Effector memory CD8-positive, alpha-beta T cell (primary cell): ENCODE measurements at places on chromosomes 16 and 17.
A peak's percentile ranks its signal among the peaks of the same experiment; 100 is the strongest.

- DNase-seq: no peak
Measured at GRCh38 chr16:84926462-84926861, 84.9 kb downstream of the ZDHHC7 start.

DNA sequence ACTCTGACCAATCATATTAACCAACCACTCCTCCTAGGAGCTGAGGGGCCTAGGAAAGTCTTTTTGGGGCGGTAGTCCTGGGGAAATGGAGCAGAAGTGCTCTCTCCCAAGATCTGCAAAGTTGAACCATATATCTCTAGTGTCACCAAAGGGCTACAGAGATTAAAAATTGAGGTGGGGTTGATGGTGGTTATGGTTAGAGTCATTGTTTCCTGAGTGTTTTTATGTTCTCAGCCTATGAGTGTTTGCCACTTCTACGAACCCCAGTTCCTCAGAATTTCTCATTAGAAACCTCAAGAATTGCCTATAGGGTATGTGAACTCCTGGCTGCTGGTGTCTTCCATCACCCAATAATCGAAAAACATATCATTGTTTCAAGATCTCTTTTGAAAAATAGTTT lies 217.8 kb downstream of the CDRT15L2 start:
- DNase-seq: no peak

- peak; percentile 10 for DNase-seq
Measured at GRCh38 chr17:66667491-66668030, 167.4 kb upstream of the CACNG5 start.

DNA sequence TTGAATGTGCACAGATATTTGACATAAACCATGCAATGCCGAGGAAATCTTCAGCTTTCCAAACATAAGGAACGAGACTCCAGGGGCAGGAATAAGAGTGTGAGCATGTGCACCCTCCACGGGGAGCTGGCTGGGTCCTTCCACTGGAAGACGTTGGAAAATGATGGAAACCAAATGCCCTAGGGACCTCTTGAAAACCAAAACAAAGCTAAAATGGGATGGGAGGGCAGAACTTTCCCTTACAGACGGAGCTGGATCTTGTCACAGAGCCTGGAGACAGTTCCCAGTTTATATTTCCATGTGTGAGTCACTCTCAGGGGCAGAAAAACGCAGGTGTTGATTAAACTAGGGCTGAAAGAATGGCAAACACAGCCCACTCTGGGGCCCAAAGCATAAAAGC lies 34.4 kb upstream of the DNAH17 start:
- DNase-seq: no peak

- no peak for DNase-seq
Measured at GRCh38 chr17:62673614-62674362, 46.3 kb downstream of the MRC2 start.

GRCh38 chr16:79970551-79971236 lies 370.2 kb upstream of the MAF start:
- no peak for DNase-seq

GRCh38 chr17:18860161-18860972 lies 2.4 kb downstream of the PRPSAP2 start:
- DNase-seq: no peak

DNA sequence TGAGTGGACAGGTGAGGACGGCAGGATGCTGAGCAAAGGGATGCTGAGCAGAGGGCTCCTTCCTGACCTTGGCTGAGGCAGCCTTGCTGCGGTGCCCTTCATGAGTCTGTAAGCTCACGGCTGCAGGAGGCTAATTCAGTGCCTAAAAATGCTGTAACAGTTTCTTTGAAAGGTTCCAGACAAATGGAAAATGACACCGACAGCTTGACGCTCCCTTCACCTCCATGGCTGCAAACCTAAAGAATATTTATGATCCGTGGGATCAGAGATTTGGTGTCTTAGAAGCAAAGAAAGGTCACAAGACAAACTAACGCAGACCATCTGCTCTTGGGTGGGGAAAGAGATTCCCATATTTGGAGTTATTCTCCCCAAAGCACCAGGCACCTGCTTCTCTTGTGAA lies 28.0 kb downstream of the TOM1L2 start:
- DNase-seq: no peak

DNA sequence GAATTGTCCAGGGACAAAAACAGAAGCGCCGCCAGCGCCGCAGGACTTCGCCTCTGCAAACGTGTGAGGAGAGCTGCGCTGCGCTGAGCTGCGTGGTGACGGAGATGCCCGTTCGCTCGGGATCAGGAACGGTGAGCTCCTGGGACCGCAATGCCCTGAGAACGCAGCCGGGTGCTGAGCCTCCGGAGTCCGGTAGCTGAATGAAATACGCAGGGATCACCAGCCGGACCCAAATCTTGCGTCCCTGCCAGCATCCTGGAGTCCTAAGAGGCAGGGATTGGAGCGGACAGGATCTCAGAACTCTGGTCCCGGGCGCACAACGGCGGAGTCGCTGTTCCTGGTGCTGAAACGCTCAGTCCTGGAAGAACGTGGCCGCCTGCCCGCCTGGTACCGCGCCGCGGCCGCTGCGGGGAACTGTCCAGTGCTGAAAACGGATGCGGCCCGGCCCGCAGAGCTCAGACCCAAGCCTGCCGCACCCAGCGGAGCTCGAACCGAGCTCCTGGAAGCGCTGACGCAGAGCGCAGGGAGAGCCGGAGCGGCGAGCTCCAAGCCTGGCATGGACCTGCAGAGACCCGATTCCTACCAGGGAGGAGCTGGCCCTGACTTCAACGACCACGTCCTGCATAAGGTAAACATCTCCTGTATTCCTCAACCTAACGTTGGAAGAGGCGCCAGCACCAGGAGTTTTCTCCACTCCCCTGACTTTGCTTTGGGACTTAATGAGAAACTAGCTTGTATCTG lies 41.5 kb downstream of the CD300LF start:
- peak; percentile 57 for DNase-seq

DNA sequence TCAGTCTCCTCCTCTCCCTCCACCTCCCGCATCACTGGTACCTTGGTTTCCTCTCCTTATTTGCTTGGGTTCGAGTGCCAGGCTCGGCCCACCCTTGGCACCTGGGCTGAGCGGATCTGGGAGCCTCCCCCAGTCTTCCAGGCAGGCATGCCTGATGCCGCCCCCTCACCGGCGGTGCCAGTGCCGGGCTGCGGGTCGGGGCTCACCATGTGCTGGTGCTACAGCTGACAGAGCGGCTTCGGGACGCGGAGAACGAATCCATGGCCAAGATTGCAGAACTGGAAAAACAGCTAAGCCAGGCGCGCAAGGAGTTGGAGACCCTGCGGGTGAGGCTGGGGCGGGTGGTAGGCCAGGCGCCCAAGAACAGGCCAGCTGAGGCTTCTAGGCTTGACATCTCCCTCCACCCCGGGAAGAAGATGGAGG lies 19.2 kb downstream of the FMNL1 start:
- DNase-seq: no peak

DNA sequence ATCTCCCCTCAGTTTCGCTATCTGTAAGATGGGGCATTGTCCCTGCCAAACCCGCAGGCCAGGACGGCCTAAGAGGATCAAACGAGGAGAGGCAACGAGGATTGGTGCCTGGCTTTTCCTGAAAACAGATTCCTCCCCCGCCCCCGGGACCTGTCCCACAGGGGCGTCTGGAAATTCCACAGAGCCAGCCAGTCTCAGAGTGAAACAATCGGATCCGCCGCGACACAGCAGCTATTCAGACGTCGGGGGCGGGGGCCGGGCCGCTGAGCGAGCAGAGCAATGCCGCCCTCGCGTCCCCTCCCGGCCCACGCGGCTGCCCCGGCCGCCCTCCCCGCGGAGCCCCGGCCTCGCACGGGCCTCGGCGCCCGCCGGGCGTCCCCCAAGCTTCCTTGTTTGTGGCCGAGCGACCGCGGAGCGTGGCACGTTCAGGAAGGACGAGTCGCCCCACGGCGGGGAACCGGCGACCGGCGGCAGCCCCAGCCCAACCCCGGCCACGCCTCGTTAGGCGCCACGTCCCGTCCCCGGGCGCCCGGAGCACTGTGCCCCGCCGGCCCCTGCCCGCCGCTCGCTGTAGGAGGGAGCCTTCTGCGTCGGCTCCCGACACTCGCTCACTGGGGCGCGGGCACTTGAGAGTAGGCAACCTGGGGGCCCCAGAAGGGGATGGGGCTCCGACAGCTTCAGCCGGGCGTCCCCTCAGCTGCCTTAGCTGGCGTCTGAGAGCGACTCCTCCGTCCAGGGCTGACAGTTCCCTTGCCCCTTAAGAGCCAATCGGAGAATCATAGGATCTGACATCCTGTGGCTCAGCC lies 29.6 kb upstream of the PHOSPHO1 start:
- DNase-seq: peak; percentile 40

GRCh38 chr16:31052114-31052513 lies 18.8 kb downstream of the STX4 start:
- no peak for DNase-seq
